Upper lobe of left lung (tissue), 6 donors: ENCODE measurements at places on chromosomes 7 and 10.

DNA sequence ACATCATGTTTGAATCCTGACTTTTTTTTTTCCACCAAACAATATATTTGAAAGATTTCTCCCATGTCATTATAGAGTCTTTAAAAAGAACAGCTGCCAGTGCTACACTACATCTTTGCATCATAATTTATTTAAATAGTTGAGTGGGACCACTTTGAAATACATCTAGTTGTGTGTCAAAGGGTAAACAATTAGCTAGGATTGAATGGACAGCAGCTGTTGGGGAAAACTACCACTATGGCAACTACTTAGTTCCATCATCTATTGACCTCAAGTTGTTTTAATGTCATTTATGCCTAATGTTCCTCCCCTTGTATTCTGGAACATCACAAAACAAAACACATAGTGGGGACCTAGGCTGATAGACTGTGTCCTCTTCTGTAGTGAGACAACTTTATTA lies 985.1 kb downstream of the SORCS1 start:
- no peak for DNase-seq

GRCh38 chr7:31432836-31433340 lies 81.0 kb upstream of the ITPRID1 start:
- no peak for DNase-seq

- no peak for DNase-seq
These were observed 117.8 kb downstream of the GRK5 start for GRCh38 chr10:119325131-119325530.

DNA sequence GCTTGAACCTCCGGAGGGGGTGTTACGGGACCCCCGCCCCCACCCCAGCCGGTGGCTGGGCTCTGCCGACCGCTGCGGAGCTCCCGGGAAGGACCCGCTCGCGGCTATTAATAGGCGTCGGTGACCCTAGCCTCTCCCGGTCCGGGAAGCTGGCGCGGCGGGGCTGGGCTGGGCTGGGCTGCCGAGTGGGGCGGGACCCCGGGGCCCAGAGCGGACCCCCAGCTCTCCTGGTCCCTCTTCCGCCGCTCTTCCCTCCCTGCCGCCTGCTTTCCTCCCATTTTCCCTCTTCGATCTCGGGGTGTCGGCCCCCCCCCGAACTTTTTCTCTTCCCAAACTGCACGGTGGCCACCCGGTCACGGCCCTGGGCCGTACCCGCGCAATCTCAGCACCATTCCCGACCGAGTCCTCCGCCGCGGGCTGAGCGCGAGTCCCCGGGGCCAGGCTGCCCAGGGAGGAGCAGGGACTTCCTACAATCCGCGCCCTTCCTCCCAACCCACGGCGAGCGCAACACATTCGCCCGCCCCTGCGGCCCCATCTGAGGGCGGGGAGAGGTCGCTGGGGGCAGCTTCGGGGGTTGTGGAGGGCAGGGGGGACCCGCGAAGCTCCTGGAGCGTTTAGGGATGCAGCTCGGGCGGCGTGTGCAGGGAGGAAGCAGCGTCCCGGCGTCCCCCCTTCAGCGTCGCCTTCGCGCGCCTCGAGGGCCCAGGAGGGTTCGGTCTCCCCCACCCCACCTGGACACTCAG lies 3.1 kb upstream of the ELFN1 start:
- DNase-seq: no peak

GRCh38 chr7:1236831-1237701 lies 4.4 kb downstream of the UNCX start:
- DNase-seq: peak; percentile 73

DNA sequence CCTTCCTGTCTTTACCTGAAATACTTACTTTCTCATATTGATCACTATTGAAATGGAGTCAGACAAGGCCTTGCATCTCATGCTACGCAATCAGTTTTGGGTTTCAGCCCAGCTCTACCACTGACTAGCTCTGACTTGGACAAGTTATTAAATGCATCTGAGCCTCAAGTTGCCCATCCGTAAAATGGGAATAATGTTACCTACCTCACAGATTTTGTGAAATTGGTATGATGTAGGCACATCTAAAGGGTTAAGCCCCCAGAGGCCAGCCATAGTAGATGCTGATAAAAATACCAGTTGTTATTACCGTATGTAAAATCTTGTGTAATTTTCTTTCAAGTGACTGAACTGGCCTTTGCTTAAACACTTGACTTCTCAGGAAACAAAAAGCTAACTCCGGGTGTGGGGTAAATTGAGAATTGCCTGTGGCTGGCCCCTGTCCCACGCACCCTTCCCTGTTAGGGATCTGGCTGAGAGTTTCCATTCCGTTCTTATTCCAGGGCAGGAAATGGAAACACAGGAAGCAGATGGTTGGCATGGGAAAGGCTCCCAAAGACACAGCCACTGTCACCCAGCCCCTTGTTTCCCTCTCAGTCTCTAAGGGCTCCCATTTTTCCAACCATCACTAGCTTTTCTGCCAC lies 7.5 kb downstream of the DUSP5 start:
- DNase-seq: peak; percentile 32

GRCh38 chr10:106280896-106281460 lies 883.5 kb downstream of the SORCS1 start:
- no peak for DNase-seq

GRCh38 chr7:159227433-159227832 lies 82.8 kb upstream of the VIPR2 start:
- no peak for DNase-seq

GRCh38 chr10:44786286-44786850 lies 124.8 kb upstream of the TMEM72 start:
- DNase-seq: no peak

DNA sequence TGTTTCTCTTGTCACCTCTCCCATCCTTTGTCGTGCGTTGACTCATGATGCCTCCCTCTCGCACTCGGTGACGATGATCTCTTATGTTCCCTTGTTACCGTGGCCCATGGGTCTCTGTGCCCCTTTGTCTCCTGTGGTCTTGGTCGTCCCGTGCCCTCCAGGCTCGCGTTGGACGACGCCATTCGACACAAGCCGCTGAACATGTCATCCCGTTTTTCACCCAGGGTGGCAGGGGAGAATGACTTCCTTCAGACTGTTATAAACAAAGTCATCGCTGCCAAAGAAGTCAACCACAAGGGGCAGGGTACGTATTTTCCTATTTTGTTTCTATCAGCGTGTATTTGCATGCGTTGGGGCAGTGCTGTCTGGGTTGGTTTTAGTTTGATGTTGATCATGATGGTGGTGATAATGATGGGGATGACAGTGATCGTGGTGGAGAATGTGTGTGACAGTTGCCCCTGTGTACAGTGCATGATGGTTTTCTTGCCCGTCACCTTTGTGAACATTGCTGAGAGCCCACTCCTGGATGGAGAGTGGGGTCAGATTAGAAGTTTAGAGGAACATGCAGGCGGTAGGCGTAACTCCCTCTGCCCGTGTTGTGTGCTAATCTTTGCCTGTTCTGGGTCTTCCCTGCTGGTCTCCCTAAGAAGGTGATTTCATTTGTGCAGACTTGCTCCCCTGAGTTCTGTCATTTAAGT lies 107.0 kb downstream of the DOCK1 start:
- DNase-seq: no peak

DNA sequence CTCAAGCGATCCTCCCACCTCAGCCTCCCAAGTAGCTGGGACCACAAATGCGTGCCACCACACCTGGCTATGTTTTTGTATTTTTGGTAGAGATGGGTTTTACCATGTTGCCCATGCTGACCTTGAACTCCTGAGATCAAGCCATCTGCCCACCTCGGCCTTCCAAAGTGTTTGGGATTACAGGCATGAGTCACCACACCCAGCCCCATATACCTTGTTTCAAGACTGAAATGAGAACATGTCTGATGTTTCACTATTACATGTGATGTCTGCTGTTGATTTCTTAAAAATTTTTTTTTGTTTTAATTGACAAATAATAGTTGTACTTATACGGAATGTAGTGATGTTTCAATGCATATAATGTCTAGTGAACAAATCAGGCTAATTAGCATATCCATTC lies 14.5 kb downstream of the KLHL7 start:
- no peak for DNase-seq

GRCh38 chr7:1431634-1432380 lies 27.5 kb downstream of the MICALL2 start:
- DNase-seq: peak; percentile 82

GRCh38 chr7:155450558-155450969 lies 7.4 kb upstream of the EN2 start:
- no peak for DNase-seq

DNA sequence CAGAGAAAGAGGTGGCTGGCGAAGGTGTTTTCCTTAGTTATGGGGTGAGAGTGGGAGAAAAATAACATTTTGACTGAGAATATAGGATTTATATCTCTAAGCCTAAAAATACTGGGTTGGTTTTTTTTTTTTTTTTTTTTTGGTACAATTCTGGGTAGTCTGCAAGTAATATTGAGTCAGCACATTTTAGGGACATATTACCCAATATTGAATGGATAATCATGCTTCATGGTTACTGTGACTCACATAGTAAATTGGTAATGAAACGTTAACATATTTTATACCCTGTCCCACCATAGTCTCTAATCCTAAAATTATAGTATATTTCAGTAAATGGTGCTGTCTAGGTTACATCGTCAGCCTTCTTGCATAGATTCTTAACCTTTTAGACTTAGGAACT lies 91.4 kb downstream of the TPST1 start:
- DNase-seq: no peak

- DNase-seq: peak; percentile 38
These were observed 1.0 kb downstream of the OSBPL3 start for GRCh38 chr7:24978843-24979469.
